Brain (organoid and tissue), 16 donors: ENCODE measurements at places on chromosomes 1 and 21.

DNA sequence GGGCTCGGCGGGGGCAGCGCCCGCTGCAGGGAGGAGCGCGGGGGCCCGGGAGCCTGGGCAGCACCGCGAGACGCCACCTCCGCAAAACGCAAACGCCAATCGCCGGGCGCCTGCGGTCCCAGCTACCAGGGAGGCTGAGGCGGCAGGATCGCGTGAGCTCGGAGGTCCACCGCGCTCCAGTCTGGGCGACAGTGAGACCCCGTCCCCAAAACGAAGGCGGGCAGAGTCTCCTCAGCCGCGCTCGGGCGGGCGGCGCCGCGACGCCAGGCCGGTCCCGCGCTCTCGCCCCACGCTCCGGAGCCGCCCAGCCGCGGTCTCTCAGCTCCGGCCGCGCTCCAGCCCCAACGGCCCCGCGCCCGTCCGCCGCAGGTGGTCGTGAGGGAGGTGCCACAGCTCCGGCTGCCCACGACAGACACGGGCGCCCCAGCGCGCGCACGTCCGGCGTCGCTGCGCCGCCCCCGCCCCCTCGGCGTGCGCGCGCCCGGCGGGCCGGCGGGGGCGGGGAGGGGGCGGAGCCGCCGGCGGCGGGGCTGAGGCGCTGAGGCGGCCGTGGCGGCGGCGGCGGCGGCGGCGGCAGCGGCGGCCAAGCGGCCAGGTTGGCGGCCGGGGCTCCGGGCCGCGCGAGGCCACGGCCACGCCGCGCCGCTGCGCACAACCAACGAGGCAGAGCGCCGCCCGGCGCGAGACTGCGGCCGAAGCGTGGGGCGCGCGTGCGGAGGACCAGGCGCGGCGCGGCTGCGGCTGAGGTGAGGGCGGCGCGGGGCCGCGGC is at the start of gene ADARB1:
TSS of gene ADARB1 (plus strand) at position 533 of the 770 bp plus-strand sequence. CDS start 97,077 bp downstream, outside the sequence.
- DNase-seq = peak; percentile 90

DNA sequence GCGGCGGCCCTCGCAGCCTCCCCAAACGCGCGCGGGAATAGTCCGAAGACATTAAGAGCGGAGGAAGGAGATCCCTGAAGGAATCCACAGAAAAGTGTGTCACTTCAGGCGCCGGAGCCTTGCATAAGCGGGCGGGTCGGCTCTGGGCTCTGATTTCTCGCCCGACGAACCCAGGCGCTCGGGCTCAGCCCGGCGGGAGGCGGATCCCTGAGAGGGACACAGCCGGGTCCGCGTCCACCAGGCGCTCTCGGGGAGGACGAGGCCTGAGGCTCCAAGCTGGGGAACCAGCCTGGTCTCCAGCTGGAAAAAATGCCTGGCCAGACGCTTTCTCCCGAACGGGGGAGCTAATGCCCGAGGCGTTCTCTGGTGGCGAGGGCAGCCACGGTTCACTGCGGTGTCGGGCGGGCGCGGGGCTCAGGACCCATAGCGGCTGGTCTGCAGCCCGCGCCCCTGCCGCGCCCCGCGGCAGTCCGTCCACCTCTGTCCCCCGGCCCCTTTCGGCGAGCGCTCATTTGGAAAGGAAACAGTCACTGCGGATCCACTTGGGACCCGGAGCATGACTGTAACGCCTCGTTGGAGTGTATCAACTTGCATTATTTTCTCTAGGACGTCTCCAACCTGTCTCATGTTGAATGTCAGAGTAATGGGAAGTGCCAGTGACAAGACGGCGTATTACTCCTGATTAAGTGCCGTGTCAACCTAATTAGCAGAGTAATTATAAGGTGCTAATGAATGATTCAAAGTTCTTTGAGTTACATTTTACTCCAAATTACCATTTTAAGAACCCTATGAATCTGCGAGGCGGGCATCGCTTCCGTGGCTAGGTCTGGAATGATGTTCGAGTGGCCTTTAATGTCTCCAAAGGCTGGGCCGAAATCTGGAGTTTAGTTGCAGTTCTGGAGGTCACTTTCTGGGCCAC is 1.6 kb upstream of the BARHL2 start:
- DNase-seq = peak; percentile 47

DNA sequence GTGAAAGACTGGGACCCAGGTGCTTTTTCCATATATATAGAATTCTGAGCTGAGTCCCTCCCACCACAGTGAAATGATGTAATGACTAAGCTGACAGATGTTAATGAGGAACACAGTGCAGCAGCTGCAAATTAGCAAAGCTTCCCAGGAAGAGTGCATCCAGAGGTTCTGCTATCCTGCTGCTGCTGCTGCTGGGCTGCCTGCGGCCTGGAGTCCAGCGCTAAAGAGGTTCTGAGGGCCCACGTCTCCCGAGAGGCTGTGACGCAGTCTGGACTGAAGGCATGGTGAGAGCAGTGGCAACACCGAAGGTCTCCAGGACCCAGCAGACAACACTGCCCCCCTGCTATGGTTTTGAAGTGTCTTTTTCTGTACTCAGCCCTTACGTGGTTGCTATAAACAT is 63.9 kb downstream of the URB2 start:
- DNase-seq = peak; percentile 61

- DNase-seq = peak; percentile 16
Observed at GRCh38 chr1:220892997-220893700, 13.9 kb downstream of the HLX start.

- peak; percentile 93 for DNase-seq
Observed at GRCh38 chr1:234610061-234610665, at the start of gene IRF2BP2. Gene IRF2BP2, minus strand, starts transcription at chr1:234610178. Its CDS starts 684 bp downstream, at chr1:234609494.

DNA sequence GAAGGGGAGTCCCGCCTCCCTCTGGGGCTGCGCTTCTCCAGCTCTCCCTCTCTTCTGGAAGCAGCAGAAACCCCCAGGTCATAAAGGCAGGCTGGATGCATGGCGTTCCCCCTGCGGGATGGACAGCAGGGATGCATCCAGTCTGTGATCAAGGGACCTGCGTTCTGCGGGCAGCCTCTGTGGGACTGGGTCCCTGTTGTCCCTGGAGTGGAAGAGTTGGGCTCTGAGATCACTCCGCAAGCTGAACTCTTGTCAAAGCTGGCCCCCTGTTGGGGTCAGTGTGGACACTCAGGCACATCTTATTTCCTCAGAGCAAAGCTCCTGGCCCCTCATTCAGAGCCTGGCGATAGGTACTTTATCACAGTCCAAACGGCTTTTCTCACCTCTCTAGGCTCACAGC is 341.2 kb downstream of the PTPRU start:
- no peak for DNase-seq

GRCh38 chr1:172373864-172374263 is 46.6 kb upstream of the C1orf105 start:
- DNase-seq = no peak

DNA sequence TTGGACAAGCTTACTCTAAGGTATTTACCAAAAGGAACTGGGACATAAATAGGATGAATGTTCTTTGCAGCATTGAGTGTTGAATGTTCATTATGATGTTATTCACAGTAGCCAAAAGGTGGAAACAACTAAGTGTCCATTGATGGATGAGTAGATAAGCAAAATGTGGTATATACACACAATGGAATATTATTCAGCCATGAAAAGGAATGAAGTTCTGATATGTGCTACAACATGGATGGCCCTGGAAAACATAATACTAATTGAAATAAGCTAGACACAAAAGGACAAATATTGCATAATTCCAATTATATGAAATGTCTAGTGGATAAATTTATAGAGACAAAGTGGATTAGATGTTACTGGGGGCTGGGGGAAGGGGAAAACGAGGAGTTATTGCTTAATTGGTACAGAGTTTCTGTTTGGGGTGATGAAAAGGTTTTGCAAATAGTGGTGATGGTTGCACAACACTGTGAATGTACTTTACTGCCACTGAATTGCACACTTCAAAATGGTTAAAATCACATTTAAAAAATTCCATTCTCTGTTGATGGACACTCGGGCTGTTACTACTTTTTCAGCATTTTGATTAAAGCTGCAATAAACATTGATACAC is 2.9 kb downstream of the MTARC1 start:
- no peak for DNase-seq

DNA sequence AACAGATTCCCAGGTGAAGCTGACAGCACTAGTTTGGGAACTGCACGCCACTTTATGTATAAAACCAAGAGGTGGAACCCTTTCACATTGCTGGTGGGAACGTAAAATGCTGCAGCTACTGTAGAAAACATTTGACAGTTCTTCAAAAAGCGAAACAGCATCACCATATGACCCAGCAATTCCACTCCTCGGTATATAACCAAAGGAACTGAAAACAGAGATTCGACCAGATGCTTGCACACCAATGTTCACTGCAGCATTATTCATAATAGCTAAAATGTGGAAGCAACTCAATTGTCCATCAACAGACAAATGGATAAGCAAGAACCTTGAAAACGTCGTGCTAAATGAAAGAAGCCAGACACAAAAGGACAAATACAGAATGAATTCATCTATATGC is 17.5 kb downstream of the RSPH1 start:
- DNase-seq = no peak

GRCh38 chr1:172486805-172487454 is 43.1 kb upstream of the PIGC start:
- DNase-seq = no peak

DNA sequence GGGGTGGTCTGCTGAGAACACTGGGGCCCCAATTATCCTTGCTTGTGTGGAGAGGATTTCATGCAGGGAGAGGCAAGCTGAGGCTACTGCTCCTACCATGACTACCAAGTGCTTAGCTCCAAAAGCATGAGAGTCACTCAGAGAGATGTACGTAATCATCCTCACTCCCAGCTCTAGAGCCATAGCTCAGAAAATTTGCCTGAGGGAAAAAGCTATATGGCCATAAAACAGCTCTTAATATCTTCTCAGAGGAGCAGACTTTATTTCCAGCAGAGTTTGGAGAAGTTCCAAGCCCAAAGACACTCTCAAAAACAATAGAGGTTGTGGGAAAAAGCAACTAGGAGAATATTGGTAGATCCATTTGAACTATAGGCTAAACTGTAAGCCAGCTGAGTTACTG is 106.4 kb upstream of the PBX1 start:
- no peak for DNase-seq

DNA sequence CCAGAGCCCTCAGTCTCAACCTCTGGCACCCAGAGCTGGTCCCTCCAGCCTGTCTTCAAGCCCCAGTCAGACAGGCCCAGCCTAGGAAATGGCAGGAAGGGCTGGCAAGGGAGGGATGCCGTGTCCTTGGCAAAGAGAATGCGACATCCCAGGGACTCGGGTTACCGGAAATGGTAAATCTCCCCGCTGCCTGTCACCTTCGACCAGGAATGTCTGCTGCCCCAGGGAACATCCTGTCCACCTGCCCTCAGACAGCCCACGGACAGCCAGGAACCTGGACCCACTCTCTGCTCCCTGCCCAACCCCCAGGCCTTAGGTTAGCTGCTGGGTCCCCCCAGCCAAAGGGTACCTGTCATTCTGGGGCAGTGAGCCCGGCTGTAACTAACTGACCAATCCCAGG is 23.9 kb downstream of the HSPG2 start:
- no peak for DNase-seq

GRCh38 chr1:145918992-145919939 is 749 bp upstream of the PEX11B start:
- peak; percentile 42 for DNase-seq

DNA sequence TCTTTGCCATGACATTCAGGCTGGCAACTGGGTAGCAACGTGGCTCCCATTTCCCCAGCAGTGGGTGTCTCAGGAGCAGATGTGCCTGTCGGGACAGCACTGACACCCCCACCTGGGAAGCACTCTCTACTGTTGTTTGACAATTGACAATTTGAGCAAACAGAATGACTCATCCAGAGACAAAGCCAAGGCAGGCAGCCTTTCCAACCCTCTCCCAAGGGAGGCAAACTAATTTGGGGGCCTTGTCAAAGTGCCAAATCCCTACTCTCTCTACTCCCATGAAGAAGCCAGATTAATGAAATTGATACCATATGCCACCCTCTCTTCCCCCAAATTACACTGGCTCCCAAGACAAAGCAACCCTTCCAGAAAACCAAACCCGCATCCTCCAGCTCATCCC is 65.6 kb downstream of the GRIK3 start:
- peak; percentile 57 for DNase-seq

DNA sequence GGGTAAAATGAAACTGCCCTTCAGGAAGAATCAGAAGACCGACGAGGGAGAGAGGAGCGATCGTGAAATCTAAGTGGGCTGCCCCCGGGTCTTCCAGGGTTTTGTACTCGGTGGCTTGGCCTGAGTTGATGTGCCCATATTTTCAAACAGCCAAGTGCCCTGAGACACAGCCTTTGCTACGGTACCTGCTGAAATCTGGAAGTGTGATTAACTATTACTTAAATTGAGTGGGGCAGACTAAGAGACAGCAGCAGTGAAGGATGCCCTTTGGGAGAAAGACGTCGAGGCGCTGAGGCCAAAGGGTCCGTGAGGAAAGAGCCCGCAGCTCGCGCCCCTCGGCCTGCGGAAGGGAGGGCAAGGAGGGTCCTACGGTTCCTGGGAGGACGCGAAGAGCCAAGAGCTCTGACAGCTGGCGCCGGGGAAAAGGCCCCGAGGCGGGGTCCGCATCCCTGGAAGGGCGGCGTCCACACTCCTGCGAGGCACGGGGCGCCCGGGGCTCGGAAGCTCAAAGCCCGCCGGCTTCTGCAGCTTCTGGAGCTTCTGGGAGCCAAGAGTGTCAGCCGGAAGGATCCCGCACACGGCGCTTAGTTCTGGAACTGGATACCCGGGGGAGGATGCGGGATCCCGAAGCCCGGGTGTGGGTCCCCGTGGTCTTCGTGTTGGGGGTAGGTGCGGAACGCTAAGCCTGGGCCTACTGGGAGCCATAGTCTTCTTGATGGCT is 15.4 kb upstream of the RNU1-4 start:
- DNase-seq = no peak

DNA sequence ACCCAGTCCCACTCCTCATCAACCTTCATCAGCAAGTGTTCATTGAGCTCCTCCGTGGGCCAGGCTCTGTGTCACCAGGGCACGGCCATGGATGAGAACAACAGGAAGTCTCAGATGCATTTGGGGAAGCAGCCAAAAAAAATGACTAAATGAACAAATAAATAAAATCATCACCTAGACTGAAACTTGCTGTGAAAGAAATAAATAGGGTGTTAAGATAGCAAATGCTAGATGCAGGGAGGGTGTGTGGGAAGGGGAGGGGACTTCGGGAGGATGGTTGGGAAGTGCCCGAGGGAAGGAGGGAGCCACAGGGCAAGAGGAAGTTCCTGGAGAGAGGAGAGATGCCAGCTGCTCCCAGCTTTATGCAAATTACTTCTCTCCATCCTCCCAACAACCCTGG is 696.7 kb downstream of the PTPRU start:
- DNase-seq = no peak

DNA sequence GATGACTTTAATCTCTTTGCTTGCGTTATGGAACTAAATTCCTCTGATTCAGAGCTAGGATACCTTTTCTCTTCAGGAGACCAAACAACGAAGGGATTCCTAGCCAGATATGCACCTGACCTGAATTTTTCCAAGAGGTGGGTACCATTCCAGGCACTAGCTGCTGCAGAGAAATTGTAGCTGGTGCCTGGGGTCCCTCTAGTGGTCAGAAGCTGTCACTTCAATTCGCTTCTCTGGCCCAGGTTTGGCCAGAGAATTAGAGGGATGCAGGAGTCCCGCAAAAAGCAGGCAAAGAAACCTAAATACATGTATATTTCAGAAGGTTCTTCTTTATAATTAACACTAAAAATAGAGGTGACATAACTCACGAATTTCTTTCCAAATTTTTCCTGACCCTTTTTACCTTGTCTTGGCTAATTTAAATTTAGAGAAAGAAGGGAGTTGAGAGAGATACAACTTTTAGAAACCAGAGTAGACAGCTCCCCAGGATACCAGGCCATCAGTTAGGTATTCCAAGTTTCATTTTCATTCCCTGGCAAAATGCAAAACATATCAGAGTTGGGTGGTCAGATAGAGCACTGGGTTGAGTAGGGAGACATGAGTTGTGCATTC is 9.6 kb downstream of the ACKR1 start:
- DNase-seq = peak; percentile 81

- peak; percentile 37 for DNase-seq
Observed at GRCh38 chr1:75613916-75614315, 3.0 kb upstream of the SLC44A5 start.
